Upper lobe of right lung (tissue), 1 donor: ENCODE measurements at places on chromosomes 4 and X. TPM values are rescaled to one million over a fixed set of nuclear protein-coding genes. Genes with fewer than 3 reads are reported as not detected.

USP17L25 gene
- not detected for total RNA-seq

EOLA2 gene
- total RNA-seq: 26.3 TPM

- DNase-seq: no peak
Measured at GRCh38 chrX:55716937-55717336, 612 bp upstream of the RRAGB start.

DNA sequence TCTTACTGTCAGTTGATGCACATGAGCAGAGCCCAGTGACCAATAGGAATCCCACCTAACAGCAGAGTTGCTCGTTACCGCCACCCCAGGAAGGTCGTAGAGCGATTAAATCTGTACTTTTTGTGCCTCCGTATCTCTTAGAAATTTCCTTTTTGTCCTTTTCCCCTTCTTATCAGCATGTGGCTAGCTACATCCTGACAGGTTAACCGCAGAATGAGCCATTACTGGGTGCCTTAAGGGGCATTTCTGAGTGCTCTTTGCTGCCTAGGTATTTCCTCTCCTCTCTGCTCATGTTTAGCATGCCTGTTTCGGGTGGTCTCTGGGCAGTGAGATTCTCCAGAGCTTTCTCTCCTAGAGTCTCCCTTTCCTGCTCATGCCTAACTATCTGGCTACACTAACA is 530.5 kb downstream of the FAM133A start:
- DNase-seq: no peak

DNA sequence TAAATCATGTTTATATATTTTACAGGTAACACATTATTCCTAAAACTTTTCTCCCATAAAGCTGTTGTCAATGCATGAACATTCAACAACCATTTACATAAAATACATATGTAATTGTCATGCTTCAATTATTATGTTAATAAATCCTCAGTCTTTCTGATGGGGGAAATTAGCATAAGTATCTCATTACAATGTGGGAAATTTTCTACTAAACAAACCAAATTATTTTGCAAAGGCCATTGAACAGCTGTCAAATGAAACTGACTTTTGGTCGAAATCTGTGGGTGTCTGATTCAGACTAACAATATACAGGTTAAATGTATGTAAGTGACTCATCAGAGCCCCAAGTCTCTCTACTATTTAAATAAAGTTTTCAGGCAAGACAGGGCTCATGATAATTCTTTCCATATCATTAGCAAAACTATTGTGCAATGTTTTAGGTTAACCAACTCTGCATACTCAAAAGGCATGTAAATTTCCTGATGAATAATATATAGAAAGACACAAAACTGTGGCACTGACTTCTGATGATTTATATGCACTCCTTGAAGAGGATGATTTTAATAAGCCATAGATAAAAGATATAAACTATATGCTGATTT is 795.3 kb upstream of the AADAT start:
- DNase-seq: no peak

- DNase-seq: peak; percentile 88
Measured at GRCh38 chr4:6271701-6272465, 2.2 kb downstream of the WFS1 start.

DNA sequence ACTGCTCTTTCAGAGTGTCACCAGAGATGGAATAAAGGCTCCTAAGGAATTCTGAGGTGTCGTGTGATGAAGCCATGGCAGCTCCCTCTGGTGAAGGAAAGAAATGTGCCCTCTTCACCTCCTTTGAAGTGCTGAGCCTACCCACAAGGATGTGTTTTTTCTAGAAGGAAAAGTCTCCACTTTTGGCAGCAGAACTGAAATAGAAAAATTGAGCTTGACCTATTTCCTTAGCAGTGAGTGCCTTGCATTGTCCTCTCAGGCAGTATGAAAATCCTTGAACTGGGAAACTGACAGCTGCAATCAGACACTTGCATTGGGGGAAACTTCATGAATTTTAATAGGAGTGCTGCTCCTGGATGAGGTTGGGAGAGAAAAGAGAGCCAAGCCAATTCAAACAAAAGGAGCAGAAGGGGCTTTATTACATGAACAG is 95.2 kb downstream of the DCLK2 start:
- no peak for DNase-seq
